H4 (cell line): ENCODE measurements at places on chromosomes 3 and 15. TPM values are rescaled to one million over a fixed set of nuclear protein-coding genes. Genes with fewer than 3 reads are reported as not detected.
A peak's percentile ranks its signal among the peaks of the same experiment; 100 is the strongest.

DNA sequence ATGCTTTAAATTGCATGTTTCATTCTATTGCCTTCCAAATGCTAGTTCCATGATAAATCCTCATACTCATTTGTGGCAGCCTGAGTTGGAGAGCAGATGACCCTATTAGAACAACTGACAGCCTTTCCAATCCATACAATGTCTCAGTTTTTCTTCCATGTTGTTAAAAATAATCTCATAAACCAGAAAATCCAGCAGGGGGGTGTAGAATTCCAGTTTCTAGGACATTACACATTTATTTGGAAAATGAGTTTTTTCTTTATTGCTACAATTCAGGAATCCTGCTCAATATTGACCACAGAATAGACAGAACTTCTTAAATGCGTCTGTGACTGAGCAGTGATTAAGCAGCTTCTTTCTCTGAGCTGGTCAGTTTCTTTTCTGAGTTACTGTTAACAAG, 174.2 kb upstream of the ATP10A start:
- DNase-seq = no peak

GRCh38 chr3:65787340-65787739, 251.4 kb downstream of the MAGI1 start:
- DNase-seq = no peak

- no peak for DNase-seq
These were observed 24.1 kb downstream of the ALS2CL start for GRCh38 chr3:46669191-46669999.

DNA sequence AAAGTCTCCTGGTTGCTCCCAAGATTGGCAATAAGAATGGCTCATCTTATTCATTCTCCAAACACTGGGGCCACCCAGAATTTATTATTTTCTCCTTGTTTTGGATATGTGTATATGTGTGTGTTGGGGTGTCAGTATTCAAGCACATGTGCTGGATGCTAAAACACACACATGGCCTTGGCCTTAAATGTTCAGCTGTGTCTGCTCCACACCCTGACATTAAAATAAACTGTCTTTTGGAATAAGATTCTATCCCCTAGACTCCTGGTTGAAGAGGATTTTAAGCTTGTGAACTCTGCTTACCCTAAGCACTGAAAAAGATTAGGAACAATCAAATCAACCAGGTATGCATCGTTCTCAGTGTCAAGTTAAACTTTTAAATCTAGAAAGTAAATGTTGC, 382.9 kb upstream of the MCTP2 start:
- no peak for DNase-seq

- DNase-seq = no peak
These were observed 14.5 kb downstream of the TKT start for GRCh38 chr3:53240989-53241972.

GRCh38 chr15:82944821-82945220, 7.7 kb downstream of the HOMER2 start:
- peak; percentile 30 for DNase-seq

IL20RB gene
- 61.5 and 69.6 TPM in 2 replicates for total RNA-seq
